ENCODE measurements at places on chromosomes 2 and 18. TPM values are rescaled to one million over a fixed set of nuclear protein-coding genes. Genes with fewer than 3 reads are reported as not detected.

DNA sequence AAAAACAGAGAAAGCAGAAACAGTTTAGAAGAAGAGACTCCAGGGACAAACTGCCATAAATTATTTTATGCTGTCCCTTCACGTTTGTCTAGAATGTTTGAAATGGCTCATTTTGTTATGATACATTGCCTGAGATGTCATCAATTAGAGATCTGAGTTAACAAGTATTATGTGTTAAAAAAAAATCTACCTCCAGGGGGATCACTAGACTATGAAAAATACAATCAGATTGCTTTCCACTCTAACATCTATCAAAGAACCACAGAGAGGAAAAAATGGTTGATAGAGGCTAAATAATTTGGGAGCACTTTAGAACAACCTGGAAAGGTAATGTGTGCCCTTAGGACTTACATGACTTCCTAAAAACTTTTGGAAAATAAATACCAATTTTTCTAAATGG lies 103.8 kb upstream of the CCDC150 start:
- DNase-seq: peak; percentile 19

Gene ABCA12
- total RNA-seq: not detected

GRCh38 chr2:160254189-160254762 lies 54.2 kb upstream of the ITGB6 start:
- DNase-seq: no peak

GRCh38 chr18:76874642-76875389 lies 52.5 kb downstream of the ZNF236 start:
- DNase-seq: no peak

Gene ARHGAP15
- total RNA-seq: 77.3 TPM

GRCh38 chr2:164792316-164793170 lies 49.1 kb downstream of the COBLL1 start:
- DNase-seq: no peak

GRCh38 chr2:127986548-127987079 lies 41.2 kb downstream of the SAP130 start:
- no peak for DNase-seq

DNA sequence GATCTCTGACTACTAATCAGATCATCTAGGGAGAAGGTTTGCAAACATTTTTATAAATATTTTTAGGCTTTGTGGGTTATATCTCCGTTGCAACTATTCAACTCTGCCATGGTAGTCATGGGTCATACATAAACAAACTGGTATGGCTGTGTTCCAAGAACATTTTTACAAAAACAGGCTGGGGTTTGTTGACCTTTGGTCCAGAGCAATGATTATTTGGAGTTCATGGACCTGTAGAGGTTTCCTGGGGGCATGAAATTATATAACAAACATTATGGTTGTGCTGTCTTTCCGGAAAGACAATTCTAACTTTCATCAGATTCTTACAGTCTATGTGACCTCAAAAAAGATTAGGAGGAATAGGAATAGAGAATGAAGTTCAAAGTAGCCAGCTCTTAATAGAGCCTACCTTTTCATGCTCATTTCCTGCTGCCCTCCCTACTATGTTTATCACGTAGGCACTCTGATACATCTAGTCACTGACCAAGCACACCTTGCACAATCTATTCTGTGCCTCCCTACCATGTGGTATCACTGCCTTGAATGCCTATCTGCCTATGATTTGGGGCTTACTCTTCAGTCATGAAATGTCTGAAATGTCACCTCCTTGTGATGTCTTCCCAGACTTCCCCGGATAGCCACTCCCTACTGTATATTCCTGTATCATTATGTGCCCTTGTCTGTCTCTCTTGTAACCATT lies 102.4 kb upstream of the SCN1A start:
- DNase-seq: no peak

DNA sequence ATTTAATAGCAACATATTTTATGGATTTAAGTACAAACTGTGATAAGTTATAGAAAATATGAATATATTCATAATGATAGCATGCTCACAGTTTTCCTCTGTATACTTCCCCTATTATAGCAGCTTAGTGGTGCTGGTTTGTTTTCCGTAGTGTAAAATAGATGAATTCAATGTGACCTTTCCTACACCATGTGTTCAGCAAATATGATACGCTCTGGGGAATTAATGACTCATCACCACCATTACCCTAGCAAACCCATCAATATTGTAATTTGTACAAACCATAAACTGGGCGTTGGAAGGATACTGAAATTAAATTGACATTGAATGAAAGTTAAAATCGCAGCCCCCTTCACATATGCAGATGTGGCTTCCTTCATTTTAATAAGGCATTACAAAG lies 58.7 kb upstream of the CDH19 start:
- DNase-seq: no peak

- no peak for DNase-seq
Observed at GRCh38 chr18:78368726-78369125, 610.9 kb upstream of the SALL3 start.

GRCh38 chr2:28453396-28453795 lies 42.5 kb upstream of the PLB1 start:
- no peak for DNase-seq

GRCh38 chr2:193315428-193316091 lies 1120.8 kb upstream of the TMEFF2 start:
- no peak for DNase-seq

GRCh38 chr18:79136742-79137141 lies 67.5 kb downstream of the ATP9B start:
- DNase-seq: no peak

- no peak for DNase-seq
Observed at GRCh38 chr2:215441560-215442400, 5.9 kb upstream of the FN1 start.

GRCh38 chr2:188381614-188382013 lies 89.9 kb downstream of the GULP1 start:
- no peak for DNase-seq

Gene EMX1
- under 0.01 TPM for total RNA-seq
